ENCODE measurements at places on chromosomes 13 and 19.

- DNase-seq = no peak
These were observed 172.0 kb downstream of the DLEU7 start for GRCh38 chr13:50671497-50671850.

DNA sequence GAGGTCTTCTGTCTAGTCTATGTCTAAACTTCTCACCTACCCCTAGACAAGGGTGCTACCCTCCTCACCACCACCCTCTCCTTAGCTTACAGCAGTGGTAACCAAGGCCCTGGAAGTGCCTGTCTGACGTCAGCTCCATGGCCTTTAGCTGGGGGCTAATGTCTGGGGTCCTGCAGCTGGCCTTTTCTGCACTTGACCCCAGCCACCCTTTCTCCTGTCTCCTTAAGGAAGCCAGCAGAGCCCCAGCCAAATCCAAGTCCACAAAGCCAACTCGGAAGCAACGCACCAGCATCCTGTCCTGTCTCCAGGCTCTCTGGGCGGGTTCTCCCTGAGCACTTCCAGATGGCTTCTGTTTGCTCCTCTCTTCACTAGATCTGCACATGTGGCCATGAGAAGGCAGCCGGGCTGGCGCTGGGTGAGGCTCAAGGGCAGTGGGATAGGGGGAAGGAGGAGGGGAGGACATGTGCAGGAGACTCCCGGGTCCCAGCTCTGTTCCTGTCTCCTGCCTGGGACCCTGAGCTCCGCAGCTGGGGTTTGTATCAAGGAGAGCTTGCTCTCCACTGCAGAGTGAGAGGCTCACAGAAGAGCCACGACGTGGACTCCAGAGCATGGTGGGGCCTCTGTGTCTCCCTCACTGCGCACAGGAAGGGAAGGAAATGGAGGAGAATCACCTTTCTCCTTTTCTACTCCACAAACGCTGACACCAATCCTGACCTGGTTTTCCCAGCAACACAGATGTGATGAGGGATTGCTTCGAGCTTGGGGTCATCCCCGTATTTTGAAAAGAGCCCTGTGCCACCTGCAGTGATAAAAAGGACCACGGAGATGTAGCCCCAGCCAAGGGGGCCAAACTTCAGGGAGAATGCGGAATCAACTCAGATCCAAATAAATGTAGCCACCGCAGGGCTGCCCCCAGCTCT is 204.2 kb downstream of the USP12 start:
- no peak for DNase-seq

DNA sequence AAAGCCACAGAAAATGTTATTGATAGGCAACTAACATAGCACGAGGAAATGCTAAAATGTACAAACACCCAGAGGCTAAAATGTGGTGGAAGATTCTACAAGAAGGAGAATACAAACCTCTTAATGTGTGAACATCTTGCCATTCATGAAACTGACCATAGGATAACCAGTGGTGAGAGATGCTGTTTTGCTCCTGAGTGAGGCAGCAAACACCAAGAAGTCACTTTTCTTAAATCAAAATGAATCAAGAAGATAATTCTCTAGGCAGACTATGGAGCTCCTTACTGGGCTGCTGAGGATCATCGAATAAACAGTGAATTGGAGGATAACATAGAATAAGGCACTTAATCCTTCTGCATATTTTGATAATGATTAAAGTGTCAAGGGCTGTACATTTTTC is 375.4 kb upstream of the SLITRK6 start:
- DNase-seq = no peak

DNA sequence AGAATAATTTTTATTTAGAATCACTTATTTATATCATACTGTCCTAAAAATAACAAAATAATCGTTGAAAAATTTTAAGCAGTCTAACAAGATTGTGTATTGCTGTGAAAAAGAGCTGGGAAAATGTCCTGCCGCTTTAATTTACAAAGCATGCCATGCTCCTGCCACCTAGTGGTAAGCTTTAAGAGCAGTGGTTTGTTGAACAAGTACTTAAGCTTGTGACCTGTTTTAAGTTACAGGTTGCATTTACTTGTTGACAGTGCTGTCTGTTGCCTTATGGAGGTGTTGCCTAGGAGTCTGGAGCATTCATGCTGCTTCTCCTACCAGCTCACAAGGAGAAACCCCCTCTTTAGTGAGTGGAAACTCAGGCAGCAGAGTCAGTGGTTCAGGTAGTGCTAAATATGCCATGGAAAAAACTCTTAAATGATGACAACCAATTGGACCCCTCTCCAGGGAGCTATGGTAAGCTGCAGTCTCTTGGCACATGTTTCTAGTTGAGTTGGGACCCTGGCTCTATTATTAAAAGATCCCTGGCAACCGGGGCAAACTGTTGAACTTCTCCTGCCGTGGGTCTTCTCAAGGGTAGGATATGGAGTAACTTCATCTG is 68.4 kb downstream of the SPATA13 start:
- peak; percentile 45 for DNase-seq

- DNase-seq = no peak
These were observed 1925.2 kb downstream of the OLFM4 start for GRCh38 chr13:54953786-54954185.

Data from HL-60 (cell line).